Hematopoietic multipotent progenitor cell treated with erythropoietin and hydrocortisone succinate and interleukin-3 and kit ligand, for 8 days (in vitro differentiated cells): ENCODE measurements at places on chromosomes 4 and X.

- no peak for DNase-seq
These were observed 177.3 kb upstream of the DKK2 start for GRCh38 chr4:107213410-107213809.

DNA sequence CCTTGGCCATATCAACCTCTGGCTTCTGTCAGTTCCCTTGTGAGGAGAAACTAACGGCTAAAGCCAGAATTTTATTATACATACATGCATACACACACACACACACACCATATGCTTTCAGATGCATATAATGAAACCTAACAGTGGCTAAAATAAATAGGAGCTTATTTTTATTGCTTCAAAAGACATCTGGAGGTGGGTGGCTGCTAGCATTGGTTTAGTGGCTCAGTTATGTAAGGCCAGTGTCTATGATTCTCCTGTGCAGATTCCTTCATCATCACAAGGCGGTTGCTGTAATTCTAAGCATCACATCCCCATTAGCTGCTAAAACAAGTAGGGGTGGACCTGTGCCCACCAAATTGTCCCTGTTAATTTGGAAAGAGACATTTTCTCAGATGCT is 110.8 kb downstream of the MAPK10 start:
- DNase-seq = no peak

DNA sequence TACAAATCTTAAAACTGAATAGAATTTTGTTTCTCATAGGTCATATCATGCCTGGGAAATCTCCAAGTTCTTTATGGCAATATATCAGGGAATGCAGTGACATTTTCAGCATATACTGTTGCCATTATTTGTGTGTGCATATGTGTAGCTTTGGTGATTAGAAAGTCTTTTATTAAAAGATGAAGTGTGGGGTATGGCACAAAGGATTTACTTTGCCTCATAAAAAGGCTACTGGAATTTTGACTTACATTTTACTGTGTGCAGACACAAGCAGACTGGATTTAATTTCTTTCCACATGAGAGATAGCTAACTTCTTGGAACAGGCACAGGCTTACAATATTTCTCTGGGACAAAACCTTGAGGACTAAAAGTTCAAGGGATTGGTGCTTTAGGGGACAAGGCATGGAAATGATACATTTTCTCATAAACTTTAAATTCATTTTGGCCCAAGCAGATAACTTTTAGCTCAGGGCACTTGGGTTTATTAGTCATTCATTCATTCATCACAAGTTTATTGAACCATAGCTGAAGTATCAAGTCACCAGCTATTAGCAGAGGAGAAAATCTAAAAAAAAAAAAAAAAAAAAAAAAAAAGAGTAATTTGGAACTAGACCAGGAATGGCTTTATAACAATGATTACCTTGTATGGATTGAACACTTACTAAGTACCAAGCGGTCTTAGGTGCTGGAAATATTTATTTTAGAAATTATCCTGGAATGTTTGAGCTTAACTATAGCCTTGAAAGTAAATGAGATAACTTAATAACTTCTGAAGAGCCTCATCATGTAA is 191.5 kb downstream of the SLIT2 start:
- no peak for DNase-seq

DNA sequence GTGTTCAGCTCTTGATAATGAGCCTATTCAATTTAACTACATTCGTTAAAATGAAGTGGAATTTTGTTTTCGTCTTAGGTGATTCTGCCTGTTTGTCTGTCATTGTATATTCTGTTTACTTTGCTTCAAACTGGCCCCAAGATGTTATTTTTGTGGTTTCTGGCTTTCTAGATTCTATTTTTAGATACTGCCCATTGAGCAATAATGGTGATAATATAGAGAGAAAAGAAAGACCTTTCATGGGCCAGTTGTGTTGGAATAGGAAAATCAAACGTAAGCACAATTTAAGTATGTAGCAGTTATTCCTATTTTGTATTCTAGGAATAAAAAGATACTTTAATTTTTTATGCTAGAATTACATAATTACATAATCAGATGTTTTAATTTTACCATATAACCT is 4.0 kb downstream of the CDKN2AIP start:
- DNase-seq = no peak

- DNase-seq = no peak
These were observed 94.4 kb downstream of the HHIP start for GRCh38 chr4:144740316-144740715.

DNA sequence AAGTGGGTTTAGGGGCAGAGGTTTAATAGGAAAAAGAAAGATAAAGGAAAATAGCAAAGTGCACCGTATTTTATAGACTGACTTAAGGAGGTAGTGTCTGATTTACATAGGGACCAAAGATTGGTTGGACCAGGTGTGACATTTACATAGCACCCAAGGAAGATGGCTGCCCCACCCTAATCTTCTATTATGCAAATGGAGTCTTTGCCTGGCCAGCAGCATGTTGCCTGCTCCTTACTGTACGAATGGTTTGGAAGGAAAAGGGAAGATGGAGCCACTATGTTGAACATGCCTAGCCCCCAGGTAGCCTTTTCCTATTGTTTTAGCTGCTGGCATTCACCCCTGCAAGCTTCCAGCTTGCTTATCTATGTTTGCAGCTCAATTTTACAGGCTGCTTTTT is 146.2 kb upstream of the PDE5A start:
- DNase-seq = no peak

- no peak for DNase-seq
These were observed 424.3 kb downstream of the SLITRK2 start for GRCh38 chrX:146241902-146242301.

- DNase-seq = no peak
These were observed 465.2 kb upstream of the BOD1L1 start for GRCh38 chr4:14092741-14093140.

GRCh38 chr4:25271866-25272265 is 38.0 kb downstream of the PI4K2B start:
- DNase-seq = no peak

DNA sequence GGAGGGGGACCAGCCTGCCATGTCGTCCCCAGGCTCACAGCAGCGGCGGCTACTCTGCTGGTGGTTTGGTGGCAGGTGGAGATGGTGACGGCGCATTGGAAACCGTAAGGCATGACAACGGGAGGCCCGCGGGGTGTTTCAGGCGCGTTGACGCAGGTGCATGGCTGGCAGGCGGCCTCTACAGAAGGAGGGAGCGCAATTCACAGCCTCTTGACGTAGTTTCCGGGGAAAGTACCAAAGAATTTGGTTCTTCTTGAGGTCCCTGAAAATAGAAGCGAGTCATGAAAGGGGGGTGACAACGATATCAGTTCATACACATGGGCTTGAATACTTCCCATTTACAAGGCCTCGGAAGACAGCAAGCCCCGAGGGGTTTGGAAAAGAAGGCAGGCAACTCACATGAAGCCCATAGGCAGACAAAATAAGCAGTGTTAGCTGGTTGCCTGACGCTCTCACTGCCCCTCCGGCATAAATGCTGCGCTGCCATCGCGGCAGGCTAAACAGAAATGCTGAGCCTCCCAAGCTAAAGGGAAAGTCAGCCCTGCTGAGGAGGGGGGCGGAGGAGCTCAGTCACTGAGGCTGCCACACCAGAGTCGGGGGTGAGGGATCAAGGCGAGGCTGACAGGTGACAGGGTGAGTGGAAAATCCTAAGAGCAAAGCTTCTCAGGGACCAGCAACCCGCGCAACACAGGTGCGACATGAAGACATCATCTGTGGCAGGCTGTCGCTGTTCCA is 52.3 kb upstream of the PDLIM3 start:
- DNase-seq = no peak

DNA sequence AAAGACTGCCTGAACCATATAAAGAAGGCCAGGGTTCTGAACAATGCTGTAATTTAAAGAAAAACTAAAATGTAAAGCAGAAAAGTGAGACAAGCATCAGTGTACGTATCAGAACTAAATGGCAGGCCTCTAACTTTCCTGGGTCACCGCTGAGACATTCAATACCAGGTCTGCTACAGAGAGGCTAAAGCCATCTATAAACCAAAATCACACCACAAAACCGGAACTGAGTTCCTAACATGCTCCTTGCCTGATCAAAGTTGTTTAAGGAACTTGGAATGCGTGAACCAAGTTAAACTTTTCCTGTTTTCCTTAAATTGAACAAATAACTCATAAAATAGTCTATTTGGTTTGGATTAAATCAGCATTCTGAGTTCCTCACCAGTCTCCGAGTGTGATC is 55.3 kb upstream of the TECRL start:
- no peak for DNase-seq

DNA sequence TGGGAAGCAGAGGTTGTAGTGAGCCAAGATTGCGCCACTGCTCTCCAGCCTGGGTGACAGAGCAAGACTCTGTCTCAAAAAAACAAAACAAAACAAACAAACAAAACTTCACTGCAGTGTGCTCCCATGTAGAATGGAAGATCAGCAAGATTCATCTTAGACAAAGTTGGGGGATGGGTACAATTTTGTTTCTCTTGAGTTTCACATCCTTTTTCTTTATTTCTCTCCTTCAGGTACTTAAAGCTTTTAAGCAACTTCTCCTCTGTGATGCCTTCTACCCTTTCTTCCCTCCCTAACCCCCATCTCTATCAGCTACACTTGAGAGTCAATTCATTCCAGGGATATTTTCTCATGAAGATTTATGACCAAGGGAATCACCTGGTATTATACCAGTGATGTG is 15.5 kb upstream of the RBBP7 start:
- no peak for DNase-seq

DNA sequence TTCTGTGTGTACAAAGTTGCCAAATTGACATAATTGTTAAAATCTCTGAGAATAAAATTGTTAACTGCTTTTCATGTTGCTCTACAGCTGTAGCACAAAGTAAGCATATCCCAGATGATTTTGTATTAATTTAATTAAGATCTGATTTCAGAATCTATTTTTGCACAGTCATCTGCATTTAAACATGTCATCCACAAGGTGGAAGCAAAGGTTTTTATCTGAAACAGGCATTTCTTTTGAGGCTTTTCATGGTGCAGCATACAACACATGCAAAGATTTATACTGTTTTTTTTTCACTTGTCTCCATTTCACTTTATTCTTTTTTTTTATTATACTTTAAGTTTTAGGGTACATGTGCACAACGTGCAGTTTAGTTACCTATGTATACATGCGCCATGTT is 51.2 kb downstream of the GC start:
- DNase-seq = peak; percentile 17

DNA sequence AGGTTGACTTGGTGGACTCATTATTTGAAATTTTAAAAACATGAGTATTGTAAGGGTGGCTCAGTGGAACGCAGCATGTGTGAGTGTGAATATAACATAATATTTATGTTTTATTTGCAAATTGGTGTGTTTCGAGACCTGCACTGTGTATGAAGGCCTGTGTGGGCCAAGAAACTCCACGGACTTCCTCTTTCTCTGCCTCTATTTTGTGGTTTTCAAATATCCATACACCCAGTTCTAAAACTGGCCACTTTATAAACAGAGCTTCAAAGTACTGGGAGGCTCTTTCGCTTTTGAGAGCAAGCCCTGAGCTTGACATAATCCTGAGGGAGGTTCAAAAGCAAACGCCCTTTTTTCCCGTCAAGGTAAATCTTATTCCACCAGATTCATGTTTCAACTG is 187.7 kb downstream of the GPAT3 start:
- no peak for DNase-seq

DNA sequence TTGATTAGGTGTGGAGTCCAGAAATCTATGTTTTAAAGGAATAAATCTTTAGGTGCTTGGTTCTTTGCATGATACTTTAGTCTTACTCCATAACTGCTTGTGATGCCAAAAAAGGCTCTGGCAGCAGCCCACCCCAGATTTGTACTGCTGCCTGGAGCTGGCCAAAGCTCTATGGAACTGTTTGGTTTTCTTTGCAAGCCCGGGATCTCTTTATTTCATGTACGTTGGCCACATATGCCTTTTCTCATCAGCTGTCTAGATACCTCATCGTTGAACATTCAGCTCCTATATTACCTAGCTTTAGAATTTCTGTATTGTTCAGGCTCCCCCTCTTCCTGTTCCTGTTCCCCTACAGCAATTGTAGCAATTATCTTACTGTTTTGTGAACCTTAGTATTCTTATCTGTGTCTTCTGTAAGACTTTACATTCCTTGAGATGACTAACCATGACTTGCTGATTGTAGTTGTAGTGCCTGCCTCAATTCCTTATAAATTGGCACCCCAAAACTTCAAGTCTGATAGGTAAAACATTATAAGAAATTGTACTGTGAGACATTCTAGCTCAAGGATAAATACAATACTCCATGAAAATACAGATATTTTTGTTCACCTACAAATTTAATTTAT is 199.4 kb upstream of the GPRIN3 start:
- no peak for DNase-seq

- DNase-seq = peak; percentile 77
These were observed 22.9 kb downstream of the ZFYVE28 start for GRCh38 chr4:2395584-2395983.

DNA sequence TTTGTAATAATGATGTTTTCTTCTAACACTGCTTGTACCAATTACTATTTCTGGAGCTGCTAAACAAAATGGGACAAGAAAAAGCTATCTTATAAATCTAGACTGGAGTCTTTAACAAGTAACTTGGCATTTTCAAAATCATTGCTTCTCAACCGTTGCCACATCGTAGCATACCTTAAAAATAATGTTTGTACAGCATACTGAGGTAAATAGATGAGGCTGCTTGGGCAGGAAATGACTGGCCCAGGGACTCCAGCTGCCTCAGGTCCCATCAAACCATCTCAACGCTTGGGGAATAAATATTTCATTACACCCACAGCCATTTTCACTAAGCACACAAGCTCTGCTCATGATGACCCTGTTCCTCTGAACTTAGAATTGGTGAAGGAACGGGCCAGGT is 115.1 kb downstream of the SPANXA1 start:
- DNase-seq = no peak

DNA sequence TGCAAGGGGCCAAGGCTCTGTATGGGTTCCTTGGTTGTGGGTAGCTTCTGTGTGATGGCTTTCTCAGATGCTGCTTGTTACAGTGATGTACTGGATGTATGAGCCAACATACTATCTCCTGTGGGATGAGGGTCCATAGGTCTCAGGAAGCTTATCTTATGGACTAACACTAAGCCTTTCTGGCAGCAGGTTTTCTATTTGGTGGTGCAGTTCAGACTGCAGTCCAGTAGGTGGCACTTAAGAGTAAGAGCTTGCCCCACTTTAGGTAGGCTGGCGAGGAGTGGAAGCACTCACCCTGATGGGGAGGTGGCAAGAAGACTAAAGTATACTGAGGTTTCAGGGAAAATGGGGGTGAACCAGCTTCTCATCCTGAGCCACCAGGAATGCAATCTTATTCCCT is 306.7 kb upstream of the MAOA start:
- DNase-seq = peak; percentile 36

DNA sequence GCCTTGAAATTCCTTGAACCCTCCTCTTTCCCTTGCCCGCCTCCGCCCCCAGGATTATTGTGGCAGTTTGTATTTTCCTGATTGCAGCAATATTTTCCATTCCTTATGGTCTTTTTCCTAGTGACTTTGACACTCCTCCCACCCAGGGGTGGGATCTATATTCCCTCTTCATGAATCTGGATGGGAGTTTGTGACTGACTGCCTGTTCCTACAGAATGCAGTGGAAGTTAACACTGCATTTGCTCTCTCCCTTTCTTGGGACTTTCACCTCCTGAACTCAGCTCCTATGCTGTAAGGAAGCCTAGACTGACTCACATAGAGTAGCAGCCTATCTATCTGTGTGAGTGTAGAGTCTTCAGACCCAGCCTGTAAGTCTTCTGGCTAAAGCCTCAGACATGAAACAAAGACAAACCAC is 2.2 kb downstream of the FUNDC2 start:
- no peak for DNase-seq
